Midbrain (tissue), 1 donor: ENCODE measurements at places on chromosomes 4 and X.

DNA sequence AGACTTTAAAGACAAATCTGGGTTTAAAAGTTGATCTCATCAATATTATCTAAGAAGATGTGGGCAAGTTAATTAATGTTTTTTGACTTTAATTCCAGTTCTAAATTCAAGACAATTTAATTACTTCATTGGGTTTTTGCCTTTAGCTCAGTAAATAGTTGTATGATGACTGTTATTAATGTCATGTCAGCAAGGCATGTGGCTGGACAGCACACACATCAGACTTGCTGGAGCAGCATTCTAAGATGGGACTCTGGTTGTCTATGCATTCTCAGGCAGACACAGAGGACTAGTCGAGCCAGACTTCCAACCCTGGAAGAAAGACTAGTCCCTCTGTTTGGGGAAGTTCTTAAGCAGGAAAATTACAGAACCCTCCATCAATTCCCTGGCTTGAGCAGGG lies 180.7 kb upstream of the GK2 start:
- no peak for DNase-seq

DNA sequence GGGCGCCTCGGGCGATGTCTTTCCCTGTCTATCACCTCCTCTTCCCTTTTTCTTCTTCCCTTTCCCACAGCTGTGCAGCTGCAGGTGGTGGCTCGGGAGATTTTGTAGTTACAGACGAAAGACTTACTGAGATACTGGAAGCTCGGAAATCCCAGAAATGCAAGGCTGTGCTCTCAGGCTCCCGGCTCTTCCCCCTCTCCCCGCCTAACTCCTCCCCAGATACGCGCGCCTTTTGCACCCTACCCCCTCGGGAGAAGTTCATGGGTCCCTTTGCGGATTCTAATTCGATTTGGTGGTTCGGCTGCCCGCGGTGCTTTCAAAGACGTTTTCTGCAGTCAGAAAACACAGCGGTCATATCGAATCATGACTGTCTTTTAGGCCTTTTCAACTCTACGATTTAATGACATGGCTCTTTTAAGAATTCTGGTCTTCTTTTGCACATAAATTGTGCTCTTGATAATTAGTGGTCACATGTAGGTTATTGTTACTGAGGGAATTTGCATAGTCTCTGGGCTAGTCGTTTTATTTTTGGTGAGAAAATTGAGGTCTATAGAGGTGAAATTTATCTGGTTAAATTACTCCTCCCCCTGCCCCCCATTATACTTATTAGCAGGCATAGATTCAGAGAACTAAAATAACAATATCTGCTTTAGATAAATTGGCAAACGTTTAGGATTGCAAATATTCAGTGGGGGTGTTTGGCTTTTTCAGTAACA lies 1.6 kb downstream of the SEPTIN11 start:
- DNase-seq: peak; percentile 13

- DNase-seq: no peak
These were observed 39.4 kb downstream of the PPM1K start for GRCh38 chr4:88244816-88245579.

DNA sequence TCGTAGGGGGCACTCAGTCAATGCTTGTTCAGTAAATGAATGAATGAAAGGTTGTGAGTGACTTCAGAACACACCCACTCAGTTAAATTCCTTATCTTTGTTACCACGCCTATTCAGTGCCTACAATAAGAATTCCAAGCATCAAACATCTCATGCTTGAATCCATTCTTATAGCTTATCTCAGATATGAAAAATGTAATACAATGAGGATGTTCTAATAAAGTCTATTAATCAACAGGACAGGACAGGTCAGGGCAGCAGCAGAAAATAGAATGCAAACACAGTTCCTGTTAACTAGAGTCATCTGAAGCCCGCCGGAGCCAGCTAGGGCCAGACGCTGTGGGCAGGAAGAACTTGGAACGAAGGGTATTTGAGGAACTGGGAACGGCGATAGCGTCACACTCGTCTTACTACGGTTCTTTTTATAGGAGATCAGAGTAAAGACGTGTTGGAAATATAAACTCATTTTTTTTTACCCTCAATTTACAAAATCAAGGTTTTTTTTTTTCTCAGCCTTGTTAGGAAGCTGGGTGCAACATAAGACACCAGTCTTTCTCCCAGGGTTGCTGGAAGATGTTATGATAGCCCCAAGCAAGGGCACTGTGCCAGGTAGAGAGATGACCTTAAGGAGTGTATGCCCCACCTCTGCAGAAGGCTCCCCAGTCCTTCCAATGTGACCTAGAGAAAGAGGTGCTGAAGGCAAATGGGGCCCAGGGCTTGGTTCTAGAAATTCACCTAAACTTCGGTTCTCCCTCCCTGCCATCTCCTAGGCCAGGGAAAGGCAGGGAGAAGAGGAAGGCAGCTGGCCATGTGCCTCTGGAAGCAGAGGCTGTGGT lies 48.3 kb downstream of the SEL1L3 start:
- DNase-seq: peak; percentile 53

DNA sequence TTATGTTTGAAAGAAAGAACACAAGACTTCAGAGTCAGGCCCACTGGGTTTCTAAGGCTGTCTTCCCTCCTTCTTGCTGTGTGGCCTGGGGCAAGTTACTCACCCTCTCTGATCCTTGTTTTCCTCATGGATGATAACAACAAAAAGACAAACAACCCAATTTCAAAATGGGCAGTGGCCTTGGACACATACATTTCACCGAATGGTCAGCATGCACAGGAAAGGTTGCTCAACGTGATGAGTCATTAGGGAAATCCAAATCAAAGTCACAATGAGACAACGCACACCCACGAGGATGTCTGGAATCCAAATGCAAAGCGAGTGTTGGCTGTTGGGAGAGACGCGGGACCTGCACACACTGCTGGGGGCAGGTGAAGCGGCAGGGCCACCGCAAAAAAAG lies 50.8 kb upstream of the PPP2R2C start:
- DNase-seq: no peak

DNA sequence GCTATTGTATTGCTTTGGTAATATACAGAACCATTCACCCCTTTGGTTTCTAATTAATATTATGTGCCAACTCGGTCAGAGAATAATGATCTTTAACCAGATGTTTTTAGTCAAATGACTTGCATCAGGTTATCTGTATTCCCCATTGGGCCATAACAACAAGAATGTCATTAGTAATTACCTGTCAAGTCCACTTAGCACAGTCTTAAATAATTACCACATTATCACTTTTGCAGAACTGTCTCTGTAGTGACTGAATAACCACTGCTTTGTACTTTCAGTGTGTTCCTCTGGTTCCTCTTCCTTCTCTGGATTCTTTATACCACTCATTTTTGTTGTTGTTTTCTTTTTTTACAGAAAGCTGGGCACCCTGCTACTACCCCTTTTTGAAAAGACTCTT lies 257.7 kb upstream of the SPOCK3 start:
- no peak for DNase-seq

- peak; percentile 34 for DNase-seq
These were observed 53.8 kb upstream of the OTUD4 start for GRCh38 chr4:145234091-145234706.

- no peak for DNase-seq
These were observed 815.5 kb downstream of the DMD start for GRCh38 chrX:32395878-32396277.

DNA sequence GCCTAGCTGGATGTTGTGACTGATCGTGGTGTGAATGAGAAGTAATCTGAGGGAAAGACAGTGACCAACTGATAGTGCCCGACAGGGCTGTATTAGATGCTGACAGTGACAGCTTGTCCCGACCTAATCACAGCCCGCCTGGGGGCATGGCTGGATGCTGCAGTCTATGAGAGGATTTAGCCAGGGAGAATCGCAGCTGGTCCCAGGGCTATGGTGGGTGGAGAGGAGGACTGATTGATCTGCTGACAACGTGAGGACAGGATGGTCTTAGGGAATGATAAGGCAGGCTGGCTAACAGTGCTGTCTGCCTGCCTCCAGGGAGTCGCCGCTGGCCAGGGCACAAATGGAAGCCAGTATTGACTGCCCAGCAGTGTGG lies 621 bp upstream of the SUV39H1 start:
- no peak for DNase-seq

- DNase-seq: no peak
These were observed 1097.2 kb upstream of the TENM3 start for GRCh38 chr4:181146051-181146450.

- no peak for DNase-seq
These were observed 99.0 kb downstream of the ARSJ start for GRCh38 chr4:113880240-113881028.

DNA sequence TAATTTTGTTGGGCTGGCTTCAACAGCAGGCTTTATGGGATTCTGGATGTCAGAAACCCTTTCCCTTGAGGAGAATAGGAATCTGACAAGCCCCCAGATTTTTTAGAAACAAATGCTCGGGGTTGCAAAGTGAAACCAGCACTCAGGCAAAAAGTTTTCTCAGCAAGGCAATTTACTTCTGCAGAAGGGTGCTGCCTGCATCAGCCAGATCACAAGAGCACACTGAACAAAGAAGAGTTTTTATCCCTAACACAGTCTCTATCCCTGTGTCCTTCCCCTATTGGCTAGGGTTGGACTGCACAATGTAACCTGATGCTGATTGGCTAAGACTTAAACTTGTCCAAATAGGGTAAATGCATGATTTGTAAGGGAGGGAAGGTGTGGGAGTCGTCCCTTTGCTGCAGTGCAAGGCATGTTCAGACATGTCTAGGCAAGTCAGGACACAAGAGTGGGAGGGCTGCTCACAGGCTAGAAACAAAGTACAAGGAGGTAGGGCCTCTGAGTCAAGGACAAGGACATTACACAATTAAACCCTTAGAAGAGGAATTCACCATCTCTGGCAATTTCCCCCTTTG lies 175.8 kb downstream of the CCNG2 start:
- no peak for DNase-seq

DNA sequence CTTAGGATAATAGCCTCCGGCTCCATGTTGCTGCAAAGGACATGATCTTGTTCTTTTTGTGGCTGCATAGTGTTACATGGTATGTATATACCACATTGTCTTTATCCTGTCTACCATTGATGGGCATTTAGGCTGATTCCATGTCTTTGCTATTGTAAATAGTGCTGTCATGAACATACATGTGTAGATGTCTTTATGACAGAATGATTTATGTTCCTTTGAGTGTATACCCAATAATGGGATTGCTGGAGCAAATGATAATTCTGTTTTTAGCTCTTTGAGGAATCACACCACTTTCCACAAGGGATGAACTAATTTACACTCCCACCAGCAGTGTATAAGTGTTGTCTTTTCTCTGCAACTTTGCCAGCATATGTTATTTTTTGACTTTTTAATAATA lies 4.6 kb downstream of the RAB33B start:
- DNase-seq: no peak

DNA sequence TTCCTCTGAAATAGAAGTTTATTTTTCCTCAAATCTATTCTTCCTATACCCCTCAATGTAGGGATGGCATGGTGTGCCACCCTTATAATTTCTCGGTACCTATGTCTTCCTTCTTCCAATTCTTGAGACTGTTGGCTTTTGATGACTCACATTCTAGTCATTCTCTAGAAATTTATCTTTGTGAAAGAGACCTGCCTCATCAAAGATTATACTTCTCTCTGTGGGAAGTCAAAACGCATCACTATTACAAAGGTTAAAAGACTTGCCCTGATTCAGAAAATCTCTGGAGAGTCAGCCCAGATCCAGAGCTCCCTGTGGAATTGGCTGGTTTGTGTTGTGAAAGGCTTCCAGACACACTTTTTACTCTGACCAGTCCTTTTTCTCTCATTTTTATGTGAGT lies 65.9 kb upstream of the FSTL5 start:
- no peak for DNase-seq

GRCh38 chrX:39309721-39310152 lies 508.5 kb downstream of the MID1IP1 start:
- DNase-seq: no peak

DNA sequence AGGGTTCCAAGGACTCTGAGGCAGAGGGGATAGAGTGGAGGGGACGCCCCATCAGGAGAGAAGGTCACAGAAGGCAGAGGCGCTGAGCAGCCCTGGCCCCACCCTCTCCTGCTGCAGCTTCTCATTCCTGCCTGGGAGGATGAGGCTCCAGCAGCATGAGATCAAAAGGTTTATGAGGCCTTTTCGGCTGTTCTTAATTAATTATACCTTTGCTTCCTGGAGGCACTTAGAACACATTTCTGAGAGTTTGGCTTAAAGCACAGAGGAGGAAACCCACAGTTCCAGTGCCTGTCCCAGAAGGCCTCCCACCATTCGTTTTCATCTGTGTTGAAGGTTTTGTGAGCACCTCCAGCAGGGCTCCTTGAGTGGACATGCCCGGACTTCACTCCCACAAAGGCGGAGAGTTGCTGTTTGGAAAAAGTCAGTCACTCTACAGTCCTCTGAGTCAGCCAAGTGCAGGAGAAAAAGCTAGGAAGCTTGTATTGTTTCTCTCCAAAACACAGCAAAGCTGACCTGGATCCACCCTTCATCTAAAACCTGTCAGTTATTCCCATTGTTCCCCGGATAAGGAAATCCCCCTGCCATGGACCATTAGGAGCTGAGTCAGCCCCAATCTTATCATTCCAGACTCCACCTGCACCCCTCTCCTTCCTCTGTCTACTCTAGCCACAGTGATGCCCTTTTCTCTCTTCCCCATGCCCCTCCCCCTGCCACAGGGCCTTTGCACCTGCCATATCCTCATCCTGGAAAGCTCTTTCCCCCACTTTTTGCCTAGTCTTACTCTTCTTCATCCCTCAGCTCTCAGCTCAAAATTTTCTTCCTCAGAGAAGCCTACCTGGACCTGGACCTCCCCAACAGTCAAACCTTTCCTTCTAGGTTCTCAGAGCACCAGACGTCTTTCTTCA lies 276.8 kb downstream of the FBXW7 start:
- DNase-seq: no peak

DNA sequence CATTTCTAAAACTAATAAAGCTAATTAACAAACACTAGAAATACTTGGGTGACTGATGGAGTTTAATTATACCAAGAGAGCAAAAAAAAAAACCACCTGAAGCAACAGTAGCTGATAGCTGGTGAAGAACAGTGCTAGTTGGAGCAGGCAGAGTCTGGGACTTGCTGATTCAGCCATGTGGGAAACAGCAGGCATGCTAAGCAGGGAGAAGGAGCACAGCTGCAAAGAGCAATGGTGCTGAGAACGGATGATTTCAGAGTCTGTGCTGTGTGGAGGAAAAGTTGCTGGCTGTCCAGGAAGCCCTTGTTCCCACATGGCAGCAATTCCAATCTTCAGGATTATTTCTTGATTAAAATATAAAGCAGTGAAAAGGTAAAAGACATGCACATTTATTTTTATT lies 68.8 kb downstream of the NPY1R start:
- no peak for DNase-seq

DNA sequence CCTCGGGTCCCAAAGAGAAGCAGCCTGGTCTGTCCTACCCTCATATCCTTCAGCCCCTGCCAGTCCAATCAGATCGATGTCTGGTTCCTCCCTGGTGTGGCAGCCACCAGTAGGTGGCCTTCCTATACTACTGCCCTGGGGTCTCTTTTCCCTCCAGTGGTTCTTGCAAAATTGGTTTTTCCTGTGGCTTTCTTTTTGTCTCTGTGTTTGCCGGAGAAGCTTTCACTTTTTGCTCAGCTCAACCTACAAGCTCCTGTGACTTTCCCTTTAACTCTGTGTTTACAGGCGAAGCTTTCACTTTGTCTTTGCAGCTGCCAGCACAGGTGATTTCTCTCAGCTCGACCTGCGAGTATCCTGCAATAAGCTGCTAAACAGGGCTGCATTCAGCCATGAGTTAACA lies 46.8 kb downstream of the UGT2A3 start:
- no peak for DNase-seq
